ENCODE measurements at places on chromosomes 6 and 20.

GRCh38 chr6:26595669-26596269, 984 bp upstream of the ABT1 start:
- DNase-seq, result peak; percentile 82

GRCh38 chr6:170487707-170488329, 65.3 kb downstream of the PSMB1 start:
- no peak for DNase-seq

- DNase-seq, result no peak
Measured at GRCh38 chr6:148925701-148926100, 178.9 kb downstream of the UST start.

- no peak for DNase-seq
Measured at GRCh38 chr6:27795697-27796494, 116.3 kb downstream of the OR2B2 start.

DNA sequence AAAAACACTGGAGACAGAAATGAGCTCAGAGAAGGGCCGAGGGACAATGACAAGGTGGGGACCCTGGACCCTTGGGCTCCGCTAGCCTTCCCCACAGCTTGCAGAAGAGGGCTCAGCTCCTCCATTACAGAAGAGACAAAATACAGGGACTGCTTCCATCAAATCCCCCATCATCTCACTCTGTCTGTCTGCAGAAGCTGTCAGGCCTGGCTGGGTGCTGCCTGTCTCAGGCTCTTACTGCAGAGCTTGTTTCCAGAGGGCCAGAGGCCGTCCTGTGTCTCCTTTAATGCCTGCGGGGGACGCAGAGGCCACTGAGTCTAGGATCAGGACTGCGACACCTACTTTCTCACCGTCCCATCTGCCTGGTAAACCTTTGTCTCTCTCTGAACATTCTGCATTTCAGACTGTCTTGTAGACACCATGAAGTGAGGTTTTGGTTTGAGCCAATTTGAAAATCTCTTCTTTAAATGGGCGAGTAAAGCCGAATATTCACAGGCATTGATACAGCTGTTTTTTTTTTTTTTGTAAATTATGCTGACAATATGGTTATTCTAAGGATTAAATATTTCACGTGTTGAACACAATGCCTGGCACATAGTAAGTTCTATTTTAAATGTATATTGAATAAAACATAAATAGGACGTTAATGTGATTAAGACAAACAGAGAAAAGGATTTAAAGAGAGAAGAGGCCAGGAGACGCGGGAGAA, 28.3 kb downstream of the RNASET2 start:
- no peak for DNase-seq

DNA sequence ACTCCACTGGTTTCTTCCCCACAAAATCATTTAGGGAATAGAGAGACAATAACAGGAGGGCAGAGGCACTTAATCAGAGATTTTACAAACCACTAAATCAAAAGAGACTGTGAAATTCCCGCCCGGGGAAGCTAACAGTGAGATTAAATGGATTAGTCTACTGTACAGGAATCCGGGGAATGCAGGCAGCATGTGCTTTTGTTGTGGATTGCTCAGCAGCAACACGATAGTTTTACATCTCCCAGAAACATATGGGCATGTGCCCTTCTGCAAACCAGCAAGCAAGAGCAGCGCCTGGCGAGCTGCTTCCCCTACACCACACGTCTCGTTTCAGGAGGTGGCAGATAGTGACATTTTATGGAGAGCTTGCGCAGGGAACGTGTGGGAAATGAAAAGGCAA, 382.3 kb downstream of the CD83 start:
- no peak for DNase-seq

GRCh38 chr20:45450097-45450818, 19.3 kb upstream of the WFDC2 start:
- no peak for DNase-seq
